ENCODE measurements at places on chromosomes 3 and 15. TPM values are rescaled to one million over a fixed set of nuclear protein-coding genes. Genes with fewer than 3 reads are reported as not detected.

DNA sequence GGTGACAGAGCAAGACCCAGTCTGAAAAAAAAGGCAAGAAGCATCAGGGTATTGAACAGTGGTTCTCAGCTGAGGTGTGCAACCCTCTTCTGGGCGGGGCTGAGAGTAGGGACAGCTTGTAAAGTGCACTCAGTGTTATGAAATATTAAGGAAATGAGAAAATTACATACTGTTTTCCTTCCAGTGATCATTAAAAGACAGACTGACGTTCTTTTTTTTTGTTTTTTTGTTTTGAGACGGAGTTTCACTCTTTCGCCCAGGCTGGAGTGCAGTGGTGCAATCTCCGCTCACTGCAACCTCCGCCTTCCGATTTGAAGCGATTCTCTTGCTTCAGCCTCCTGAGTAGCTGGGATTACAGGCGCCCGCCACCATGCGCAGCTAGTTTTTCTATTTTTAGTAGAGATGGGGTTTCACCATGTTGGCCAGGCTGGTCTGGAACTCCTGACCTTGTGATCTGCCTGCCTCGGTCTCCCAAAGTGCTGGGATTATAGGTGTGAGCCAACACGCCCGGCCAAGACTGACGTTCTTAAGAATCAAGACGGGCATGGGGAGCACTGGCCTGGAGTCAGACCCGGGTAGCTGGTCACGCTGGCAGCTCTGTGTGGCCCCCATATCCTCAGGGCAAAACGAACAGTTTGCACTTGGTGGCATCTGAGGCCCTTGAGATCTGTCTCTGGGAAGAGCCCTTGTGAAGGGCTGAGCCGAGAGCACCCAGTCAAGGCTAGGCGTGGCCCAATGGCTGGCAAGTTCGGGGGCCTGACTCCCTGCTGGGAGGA, 11.4 kb downstream of the MAN2A2 start:
- DNase-seq, result no peak

DNA sequence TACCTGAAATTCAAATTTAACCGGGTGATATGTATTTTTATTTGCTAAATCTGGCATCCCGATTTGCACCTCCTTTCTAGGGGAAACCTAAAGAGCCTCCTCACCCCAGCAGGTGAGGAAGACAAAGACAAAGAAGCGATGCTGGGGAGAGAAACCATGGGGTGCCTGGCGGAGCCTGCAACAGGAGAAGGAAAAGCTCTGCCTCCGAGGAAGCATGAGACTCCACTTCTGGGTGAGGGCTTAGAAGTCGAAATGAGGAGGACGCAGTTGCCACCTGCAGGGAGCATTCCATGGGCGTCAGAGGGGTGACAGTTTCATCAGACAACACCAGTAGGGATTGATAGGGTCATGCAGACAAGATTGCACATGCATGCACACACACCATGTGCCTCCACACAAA, 30.5 kb upstream of the LYZL4 start:
- no peak for DNase-seq

- no peak for DNase-seq
Measured at GRCh38 chr3:187236962-187237361, 39.7 kb downstream of the RTP1 start.

DNA sequence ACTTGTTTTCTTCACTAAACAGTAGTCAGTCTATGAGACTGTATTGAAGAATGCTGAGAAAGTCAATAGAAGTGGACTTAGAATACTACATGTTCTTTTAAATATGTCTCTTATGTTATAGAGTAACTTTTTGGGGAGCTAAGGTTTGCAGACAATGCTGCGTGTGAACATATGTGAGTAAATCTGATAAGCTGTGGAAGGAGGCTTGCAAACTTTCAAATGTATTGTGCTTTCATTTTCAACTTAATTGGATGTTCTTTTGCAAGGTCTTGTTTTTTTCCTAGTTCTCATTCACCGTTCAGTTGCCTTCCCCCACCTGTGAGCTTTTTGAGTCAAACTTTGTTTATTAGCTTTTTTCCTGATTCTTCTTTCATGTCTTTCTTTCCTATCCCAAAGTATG, 176.2 kb downstream of the LPP start:
- no peak for DNase-seq

GRCh38 chr3:195609229-195609628, 25.5 kb upstream of the APOD start:
- no peak for DNase-seq

GRCh38 chr15:87387766-87388165, 868.8 kb downstream of the NTRK3 start:
- DNase-seq, result no peak

- no peak for DNase-seq
Measured at GRCh38 chr15:39432026-39432425, 148.9 kb upstream of the THBS1 start.

DNA sequence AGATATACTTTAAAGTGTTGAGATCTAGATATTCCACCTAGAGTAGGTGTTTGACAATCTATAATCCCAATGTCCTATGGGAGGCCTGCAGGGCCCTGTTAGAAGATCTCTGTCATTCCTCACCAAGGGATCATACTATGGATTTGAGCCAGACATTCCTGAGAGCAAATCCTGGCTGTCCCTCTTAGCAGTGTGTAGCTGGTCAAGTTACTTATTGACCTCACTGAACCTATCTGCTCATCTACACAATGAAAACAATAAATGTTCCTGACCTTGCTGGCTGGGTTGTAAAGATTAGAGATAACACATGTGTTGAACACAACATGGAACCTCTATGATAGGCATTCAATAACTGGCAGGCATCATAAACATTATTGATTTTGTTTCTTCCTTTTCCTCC, 265.6 kb upstream of the ATP11B start:
- DNase-seq, result no peak

DNA sequence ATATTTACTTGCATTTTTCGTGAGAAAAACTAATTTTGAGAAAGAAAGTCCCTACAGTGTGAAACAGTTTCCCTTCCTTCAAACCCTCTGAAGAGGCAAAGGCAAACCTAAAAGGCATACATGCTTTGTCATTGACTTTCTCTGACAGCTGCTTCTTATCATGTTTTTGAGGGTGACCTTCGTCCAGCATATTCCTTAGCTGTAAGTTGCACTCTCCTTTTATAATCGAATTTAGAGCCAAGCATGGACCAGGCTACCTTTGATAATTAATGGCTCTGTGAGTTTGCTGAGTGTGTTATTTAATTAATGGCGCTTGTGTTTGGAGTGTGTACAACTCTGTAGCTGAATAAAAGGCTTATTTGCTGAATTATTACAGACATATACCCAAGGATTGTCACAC, 684.2 kb upstream of the CFAP20DC start:
- DNase-seq, result no peak

GRCh38 chr3:23807424-23808015, 1.8 kb downstream of the UBE2E1 start:
- DNase-seq, result no peak

DNA sequence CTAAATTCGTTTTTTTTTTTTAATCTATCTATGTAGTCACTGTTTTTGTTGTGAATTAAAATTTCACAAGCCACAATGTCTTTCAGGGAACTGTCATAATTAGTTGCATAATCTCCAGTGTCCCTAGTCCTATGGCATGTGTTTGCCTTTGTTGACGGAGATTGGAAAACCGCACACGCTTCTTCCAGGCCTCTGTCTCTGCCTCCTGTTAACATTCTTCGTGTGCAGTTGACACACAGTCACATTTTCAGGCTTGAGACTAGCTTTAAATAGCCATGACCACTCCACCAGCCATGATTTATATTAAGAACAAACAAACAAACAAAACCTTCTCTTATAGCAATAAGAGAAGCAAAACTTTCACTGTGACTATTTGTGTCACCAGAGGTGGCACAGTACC, 139.8 kb downstream of the DUT start:
- DNase-seq, result no peak

DNA sequence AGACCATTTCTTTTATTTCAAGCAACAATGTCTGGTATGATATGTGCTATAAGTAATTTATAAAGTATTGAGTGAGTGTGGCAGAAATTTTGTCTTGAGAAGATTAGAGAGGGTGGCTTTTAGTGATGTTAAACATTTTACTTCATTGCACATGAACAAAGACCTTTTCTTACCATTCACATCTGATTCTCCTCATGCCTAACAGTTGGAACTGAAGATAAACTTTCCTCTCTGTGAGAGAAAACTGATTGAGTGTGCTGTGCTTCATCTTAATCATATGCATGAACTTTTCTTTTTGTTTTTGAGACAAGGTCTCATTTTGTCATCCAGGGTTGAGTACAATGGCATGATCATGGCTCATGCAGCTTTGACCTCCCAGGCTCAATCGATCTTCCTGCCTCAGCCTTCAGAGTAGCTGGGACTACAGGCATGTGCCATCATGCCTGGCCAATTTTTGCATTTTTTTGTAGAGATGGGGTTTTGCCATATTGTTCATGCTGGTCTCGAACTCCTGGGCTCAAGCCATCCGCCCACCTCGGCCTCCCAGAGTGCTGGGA, 377.7 kb upstream of the GOLIM4 start:
- no peak for DNase-seq

- DNase-seq, result peak; percentile 14
Measured at GRCh38 chr3:41418961-41419691, 219.8 kb downstream of the CTNNB1 start.

- peak; percentile 96 for DNase-seq
Measured at GRCh38 chr3:149575213-149575960, 82.4 kb downstream of the WWTR1 start.

DNA sequence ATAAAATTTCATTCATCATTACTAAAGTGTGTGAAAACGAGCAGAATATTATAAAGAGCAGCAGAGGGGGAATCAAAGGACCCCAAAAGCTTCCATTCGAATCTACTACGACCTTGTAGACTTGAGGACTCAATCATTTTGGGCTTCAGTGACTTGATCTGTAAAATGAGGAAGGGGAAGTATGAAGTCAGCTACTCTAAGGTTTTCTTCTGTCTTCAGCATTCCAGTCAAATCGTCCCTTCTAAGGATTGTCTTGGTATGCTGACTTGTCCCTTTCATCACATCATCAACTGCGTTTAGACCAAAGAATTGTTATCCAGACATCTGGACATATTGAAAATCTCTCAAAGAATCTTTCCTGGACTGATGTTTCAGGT, 44.8 kb downstream of the PLD1 start:
- DNase-seq, result no peak

GRCh38 chr15:72199721-72200212, 2.2 kb upstream of the GRAMD2A start:
- peak; percentile 80 for DNase-seq

GRCh38 chr15:38864122-38864521, 299.5 kb upstream of the RASGRP1 start:
- no peak for DNase-seq

DNA sequence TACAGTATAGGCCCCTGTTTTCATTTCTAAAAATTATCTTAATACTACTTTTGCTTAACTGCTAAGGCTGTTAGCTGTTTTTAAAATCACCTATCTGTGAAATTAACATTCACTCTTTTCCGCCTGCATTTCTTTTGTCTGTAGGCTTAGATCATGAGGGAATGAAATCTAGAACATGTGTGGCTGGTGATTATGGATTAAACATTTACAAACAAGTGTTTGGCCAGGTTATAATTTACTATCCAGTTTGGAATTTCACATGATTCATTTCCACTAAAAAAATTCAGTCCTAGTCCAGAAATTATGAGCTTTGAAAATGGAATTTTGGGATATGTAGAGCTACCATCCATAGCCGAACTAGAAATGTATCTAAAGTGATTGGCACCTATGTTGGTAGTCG, 39.1 kb downstream of the GOLM2 start:
- DNase-seq, result no peak

DNA sequence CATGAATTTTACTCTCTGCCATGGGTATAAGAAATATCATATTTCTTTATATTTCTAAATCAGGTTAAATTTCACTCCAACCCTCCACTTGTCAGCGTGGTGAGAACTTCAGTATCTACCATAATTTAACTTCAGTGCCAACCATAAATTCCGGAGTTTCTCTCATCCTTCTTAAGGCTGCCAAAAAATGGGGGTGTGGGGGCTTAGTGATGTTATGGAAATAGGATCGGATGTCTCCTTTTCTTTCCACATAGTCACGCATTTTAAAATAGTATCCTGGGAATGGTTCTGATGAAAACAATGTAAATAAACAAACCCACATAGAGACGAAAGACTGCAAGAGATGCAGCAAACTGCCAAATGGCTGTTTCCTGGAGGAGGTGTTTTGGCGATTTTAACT, 12.9 kb upstream of the FAM3D start:
- no peak for DNase-seq

DNA sequence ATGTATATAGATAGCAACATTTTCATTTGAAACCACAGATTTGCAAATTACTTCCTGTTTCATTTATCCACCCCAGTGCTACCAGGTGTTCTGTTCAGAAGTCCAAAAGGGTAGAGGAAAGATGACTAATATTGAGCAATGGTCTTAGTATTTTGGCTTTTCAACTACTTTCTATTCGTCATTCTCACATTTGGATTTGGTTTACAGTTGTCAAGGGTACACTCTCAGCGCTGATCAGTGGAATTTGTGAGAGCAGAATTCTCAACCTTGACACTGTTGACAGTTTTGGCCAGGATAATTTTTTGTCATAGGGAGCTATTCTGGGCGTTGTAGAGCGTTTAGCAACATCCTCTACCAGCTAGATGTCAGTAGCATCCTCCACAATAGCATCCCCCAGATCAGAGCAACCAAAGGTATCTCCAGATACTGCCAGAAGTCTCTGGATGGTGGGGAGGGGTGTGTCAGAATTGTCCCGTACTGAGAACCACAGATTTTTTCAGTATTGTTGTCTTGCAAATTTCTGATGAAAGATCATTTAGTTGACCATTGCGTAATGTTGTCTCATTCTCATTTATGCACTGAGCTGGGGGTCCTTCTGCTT, 4.2 kb downstream of the HMCES start:
- no peak for DNase-seq

P2RY1 gene
- 2.2 TPM for total RNA-seq

ERICH6 gene
- not detected for total RNA-seq

SLC24A5 gene
- not detected for total RNA-seq

CCR4 gene
- not detected for total RNA-seq

RYR3 gene
- not detected for total RNA-seq

Data from NCI-H460 (cell line).